ENCODE measurements at places on chromosomes 3 and 15.

GRCh38 chr3:158671821-158672214, 630 bp downstream of the LXN start:
- DNase-seq = no peak

DNA sequence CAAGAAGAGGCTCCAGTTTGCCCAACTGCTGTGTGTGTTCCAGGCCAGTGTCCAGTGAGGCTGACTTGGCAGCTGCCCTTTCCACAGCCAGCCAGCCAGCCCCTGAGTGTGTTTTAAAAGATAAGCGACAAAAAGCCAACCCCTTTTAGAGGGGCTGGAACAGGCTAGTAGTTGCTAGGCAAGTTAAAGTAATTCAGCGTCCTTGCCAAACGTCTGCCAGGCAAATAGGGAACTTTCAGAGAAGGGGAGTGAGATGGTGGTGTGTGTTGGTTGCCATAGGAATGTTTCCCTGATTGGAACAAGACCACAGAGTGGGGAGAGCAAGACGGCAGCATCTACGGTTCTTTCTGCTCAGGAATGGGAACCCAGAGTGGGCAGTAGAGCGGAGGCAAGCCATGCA, 86.3 kb downstream of the TMEM108 start:
- DNase-seq = no peak

DNA sequence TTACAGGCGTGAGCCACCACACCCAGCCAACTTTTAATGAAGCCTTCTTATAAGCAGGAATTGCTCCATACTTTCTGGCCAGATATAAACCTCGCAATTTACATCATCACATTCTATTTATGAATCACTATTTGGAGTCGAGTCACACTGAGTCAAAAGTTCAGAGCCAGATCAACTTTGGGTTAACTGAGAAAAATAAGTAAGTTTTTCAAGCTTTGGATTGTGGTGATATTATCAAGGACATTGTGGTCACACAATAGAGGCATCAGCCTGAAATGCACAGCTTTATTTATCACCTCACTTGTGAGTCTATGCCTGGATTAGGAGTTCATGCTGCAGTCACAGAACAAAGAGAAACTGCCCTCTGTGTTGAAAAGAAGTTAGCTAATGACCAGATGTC, 1163.5 kb downstream of the ROBO1 start:
- no peak for DNase-seq

GRCh38 chr3:149832086-149832485, 19.1 kb downstream of the RNF13 start:
- no peak for DNase-seq

DNA sequence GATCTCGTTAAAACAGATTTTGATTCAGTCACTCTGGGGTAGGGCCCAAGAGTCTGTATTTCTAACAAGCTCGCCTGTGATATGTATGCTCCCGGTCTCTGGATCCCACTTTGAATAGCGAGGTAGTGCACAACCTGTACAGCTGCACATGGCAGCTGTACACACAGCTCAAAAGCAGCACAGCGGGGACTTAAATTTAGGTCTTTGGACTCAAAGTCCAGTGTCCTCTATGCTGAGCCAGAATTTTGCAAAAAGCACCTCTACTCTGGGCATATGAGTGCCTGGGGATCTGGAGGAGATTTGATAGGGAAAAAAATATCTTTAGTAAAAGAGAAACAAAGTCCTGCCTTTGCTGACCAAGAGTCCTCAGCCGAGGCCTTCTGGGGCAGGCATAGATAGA, 83.1 kb downstream of the HMG20A start:
- no peak for DNase-seq

GRCh38 chr3:104717828-104718196, 648.9 kb upstream of the ALCAM start:
- DNase-seq = no peak

DNA sequence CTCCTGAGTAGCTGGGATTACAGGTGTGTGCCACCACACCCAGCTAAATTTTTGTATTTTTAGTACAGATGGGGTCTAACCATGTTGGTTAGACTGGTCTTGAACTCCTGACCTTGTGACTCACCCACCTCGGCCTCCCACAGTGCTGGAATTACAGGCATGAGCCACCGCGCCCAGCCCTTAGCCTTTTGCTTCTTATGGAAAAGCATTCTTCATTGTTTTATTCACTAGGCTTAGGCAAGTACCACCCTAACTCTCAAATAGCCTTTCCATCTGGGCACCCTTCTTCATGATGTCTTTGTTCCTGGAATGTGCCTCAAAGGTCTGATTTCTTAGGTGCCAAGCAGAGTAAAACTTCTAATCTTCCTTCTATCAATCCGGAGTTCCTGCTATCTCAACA, 641.8 kb downstream of the FHIT start:
- no peak for DNase-seq

DNA sequence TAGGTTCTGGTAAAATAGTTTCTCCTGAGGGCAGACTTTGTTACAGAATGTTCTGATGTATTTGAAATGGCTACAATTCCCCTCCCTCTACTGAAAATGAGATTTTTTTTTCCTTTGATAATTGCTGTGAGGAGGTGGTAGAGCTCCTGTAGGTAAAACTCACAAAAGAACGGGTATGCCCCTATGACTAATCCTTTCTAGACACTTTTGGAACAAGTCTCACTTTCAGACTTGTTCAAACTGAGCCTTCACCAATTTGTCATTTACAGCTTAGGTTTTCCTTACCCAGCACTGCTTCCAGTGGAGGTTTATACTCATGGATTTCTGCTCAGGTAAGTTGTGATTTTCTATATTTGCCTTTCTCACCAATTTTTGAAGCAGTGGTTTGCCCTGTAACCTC, 115.6 kb downstream of the NLGN1 start:
- no peak for DNase-seq

GRCh38 chr3:177427540-177427939, 230.3 kb upstream of the TBL1XR1 start:
- no peak for DNase-seq

DNA sequence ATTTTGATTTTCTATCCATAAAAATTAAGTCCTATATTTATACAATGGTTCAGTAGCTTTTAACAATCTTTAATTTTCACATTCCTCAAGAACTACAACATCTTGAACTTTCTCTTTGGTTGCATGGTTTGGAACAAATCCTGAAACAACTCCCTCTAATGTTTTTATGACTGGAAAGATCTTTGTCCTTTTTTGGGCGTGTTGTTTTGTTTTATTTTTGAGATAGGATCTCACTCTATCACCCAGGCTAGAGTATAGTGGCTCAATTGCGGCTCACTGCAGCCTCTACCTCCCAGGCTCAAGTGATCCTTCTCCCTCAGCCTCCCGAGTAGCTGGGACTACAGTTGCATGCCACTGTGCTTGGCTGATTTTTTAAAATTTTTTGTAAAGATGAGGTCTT, 4.0 kb downstream of the STX19 start:
- no peak for DNase-seq

DNA sequence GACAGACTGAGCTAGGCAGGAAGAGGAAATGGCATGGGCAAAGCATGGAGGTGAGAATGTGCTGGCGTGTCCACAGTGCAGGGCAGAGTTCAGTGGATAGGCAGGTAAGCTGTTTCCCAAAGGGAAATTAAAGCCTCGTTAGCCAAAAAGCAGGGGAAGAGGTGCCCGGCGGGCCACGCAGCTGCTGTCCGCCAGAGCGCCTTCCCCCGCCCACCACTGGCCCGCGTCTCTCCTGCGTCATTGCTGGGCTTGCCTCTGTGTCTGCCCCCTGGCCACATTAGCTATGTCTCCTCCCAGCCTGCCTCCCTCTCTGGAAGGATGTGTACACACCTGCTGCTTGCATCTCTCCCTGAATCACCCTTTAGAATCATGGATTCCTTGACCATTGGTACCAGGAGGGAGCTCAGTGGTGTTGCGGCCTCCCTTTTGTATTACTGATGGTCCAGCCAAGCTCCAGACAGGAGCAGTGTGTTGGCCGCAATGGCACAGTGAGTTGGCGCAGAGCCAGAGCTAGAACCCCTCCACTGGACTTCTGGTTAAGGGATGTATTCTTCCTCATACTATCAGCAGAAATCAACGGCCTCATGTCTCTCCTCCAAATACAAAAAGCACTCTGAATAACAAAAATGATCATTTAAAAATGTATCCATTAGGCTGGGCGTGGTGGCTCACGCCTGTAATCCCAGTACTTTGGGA, 26.6 kb downstream of the SLC28A1 start:
- no peak for DNase-seq

DNA sequence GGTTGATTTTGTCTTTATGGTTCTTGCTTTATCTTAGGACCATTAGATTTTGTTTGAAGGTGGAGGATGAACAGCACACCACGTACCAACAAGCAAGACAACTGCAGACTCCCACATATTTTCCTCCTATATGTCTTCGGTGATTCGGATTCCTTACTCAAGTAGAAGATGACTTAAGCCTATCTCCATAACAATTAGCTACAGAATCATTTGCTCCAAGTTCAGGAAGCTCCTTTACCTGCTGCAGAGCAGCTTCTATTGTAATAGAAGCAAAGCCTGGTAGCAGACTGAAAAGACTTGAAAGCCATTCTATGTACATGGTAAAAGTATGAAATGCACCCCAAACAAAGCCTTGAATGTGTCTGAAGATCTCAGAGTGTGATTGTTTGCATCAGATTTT, 229.0 kb downstream of the SOX2 start:
- DNase-seq = no peak

- DNase-seq = no peak
These were observed 145.8 kb upstream of the CHRM5 start for GRCh38 chr15:33822479-33822878.

GRCh38 chr3:7843441-7843840, 658.2 kb upstream of the LMCD1 start:
- DNase-seq = no peak

DNA sequence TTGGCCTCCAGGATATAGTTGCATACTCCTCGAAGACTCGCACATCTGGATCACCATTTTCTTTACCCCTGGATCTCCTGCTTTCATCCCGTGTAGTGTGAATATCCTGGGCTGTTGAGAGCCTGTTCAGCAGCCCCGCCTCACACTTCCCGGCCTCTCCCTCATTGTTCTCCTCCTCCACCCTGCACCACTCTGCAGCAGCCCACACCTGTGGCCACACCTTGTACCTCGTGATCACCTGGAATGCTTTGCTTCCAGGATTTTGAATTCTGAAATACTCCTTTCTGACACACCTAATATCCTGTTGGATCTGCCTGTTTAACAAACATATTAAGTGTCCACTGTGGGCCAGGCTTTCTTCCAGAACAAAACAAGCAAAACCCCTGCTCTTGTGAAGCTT, 14.4 kb downstream of the ABHD17C start:
- no peak for DNase-seq

DNA sequence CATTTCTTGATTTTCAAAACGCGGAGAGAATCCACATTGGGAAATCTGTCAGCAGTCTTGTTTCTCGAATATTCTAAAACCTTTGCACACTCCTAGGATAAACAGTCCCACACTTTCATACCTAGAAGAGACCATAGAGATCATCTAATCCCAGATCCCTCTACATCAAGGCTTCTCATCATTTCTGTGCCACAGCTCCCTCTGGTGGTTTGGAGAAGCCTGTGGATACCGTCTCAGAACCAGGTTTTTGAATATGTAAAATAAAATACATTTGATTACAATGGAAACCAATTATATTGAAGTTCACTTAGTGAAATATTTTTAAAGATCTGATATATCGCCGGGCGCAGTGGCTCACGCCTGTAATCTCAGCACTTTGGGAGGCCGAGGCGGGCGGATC, 211.9 kb upstream of the GOLGA6L4 start:
- DNase-seq = no peak

DNA sequence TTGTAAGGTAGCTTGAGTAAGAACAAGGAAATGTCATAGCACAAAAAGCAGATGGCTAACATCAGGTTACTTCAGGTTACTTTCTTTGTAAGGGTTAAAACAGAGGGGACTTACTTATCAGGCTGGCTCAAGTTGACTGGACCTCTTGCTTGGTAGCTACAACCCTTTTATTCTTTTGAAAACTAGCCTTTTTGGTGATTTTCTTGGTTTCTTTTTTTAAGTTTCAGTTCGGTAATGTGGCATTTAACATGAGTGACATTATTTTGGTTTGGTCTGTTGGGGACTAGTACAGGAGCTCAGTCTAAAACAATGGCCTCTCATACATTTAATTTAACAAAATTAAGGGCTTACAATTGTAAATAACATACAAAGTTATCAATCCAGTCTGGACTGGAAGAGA, 621.4 kb downstream of the OTOL1 start:
- DNase-seq = no peak

GRCh38 chr3:155737844-155738460, 6.9 kb downstream of the PLCH1 start:
- DNase-seq = no peak

- DNase-seq = no peak
These were observed 239.7 kb downstream of the UBE2E2 start for GRCh38 chr3:23442598-23443383.

- no peak for DNase-seq
These were observed 141.4 kb downstream of the RBPMS2 start for GRCh38 chr15:64634027-64634426.

- no peak for DNase-seq
These were observed 9.3 kb downstream of the ARIH2 start for GRCh38 chr3:48927928-48928327.

GRCh38 chr15:26443321-26443720, 329.5 kb downstream of the GABRB3 start:
- DNase-seq = no peak

DNA sequence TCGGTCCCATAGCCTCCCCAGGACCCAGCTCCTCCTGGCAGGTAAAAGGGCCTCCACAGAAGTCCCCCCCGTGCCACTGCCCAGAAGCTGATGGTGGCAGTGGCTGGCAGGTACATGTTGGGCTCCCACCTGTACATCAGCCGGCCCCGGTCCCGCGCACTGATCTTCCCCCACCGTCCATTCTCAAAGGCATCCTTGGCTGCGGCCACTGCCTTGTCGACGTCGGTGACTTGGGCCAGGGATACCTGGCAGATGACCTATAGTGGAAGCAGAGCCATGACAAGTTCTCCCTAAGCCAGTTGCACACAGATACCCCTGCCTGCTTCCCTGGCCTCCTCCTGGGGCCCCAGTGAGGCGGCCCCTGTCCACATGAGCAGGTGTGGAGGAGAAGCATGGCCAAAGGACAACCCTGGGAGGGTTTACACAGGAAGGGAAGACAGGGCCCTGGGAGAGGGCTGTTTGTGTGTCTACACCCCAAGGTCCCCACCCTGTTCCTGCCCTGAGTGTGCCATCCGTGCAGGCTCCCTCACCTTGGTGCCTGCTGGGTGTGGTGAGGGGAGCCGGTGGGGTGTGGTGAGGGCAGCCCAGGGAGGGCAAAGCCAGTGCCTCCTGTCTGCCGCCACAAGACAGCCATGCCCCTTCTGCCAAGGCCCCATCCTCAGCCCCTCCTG, 44.8 kb downstream of the ALDH1L1 start:
- DNase-seq = peak; percentile 57

GRCh38 chr15:89400116-89400781, 65.6 kb upstream of the POLG start:
- DNase-seq = no peak

GRCh38 chr15:65132878-65133547, 595 bp downstream of the PDCD7 start:
- DNase-seq = peak; percentile 60

Measured in sciatic nerve (tissue), 2 donors.